Suppressor macrophage treated with lipopolysaccharide for 1 hour (primary cell): ENCODE measurements at places on chromosomes 16 and 17.

- DNase-seq: peak; percentile 63
These were observed 138.0 kb upstream of the NUDT7 start for GRCh38 chr16:77584205-77584859.

DNA sequence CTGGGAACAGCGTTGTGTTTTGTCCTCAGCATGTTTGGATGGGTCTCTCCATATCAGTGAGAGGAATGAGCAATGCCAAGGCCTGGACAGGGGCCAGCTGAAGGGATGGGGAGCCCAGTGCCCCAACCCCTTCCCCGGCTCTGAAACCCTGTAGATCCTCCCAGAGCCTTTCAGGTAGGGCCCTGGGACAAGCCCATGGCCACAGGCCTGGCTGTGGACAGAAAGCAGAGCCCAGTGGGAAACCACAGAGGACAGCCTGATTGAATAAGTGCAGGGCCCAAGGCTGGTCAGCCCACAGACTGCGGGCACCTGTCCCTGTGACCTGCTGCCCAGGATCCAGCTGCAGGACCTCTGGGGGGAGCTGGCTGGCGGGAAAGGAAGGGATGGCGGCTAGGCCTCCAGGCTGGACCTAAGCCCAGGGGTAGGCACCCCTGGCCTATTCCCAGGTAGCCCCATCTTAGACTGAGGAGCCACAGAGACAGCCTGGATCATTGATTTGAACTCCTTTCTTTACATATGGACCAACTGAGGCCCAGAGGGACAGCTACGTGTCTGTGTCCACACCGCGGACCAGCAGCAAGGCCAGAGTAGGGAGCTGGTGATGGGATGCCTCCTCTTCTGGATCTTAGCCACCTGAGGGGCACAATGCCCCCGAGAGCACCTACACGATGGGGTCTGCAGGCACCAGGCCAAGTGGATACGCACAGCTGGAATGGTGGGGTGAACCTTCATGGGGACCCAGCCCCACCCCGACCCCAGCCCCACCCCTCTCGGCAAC, 1.3 kb downstream of the CCDC102A start:
- no peak for DNase-seq

DNA sequence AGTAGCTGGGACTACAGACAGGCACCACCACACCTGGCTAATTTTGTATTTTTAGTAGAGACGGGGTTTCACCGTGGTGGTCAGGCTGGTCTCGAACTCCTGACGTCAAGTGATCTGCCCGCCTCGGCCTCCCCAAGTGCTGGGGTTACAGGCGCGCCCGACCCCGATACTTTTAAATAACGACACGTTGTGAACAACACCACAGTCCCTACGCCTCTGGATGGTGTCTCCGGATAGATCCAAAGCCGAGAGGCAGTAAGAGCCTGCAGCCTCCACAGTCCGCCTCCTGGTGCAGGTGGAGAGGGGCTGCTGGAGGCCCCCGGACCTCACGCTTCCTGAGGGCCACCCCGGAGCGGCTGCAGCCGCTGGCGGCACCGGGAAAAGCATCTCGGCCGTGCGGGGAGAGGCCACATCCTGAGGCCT, 741 bp upstream of the TLCD3A start:
- no peak for DNase-seq

GRCh38 chr17:7262192-7262934, at the start of gene CLDN7:
Gene CLDN7, minus strand, starts transcription at chr17:7262478. Its CDS starts 435 bp downstream, at chr17:7262043.
- DNase-seq: no peak

DNA sequence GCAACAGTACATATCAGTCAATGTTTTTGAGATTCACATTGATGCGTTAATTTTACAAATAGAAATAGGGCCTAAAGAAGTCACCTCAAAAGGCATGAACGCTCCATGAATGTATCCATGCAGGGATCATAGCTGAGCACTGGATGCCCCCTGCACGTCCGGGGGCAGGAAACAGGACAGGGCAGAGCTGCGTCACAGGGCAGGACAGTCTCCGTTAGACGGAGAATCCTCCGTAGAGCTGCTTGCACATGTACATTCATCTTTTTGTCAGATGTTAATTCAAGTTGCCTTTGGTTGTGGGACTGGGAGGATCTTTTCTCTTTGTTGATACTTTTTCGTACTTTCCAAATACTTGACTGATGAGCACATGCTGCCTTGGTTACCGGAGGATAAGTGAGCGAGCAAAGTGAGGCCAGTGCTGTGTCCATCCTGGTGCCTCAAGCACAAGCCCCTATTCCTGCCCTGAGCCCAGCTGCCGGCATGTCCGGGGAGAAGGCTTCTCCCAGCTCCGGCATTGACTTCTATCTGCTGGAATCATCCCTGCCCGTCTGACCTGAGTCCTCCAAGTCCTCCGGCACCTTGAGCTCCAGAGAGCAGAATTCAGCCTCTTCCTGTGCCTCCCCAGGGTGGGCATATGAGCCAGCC, 15.0 kb downstream of the GAA start:
- DNase-seq: no peak

DNA sequence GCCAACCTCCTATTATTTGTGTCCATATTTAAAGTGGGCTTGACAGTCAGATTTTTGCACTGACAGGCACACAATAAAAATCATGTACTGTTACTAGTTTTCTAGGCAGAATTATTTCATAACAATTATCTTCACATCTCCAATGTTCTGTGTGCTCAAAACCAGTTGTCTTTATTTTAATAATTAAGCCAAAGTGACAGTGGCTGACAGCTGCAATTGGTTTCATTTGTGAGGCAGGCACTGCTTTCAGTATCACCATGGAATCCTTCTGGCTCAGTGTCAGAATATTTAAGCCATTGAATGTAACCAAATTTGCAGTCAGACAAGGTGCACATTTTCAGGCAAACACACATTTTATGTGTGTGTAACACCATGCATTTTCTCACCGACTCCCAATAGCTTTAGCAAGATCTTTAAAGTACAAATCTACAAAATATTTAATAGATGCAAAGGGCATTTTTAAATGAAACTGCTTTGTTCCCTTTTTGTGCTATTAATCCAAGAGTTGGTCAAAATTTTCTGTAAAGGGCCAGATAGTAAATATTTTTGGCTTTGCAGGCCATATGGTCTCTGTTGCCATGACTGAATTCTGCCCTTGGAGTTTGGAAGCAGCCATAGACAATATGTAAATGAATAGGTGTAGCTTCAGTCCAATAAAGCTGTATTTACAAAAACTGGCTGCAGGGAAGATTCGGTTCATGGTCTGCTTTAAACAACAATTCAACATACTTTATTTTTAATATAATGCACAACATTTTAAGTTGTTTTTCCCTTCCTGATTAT, 486.0 kb downstream of the KCNJ2 start:
- no peak for DNase-seq
